ENCODE measurements at places on chromosomes 11 and 22.
A peak's percentile ranks its signal among the peaks of the same experiment; 100 is the strongest.

GRCh38 chr11:121328176-121328966 lies 35.8 kb downstream of the SC5D start:
- no peak for DNase-seq

DNA sequence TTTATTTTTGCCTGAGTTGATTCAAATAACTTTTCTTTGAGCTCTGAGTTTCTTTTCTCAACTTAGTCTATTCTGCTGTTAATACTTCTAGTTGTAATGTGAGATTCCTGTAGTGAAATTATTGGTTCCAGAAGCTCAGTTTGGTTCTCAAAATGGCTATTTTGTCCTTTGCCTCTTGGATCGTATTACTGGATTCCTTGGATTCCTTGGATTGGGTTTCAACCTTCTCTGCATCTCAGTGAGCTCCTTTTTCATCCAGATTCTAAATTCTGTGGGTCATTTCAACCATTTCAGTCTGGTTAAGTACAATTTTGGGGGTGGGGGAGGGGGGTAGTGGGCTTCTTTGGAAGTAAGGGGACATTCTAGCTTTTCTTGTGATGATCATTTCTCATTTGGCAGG lies 341.1 kb upstream of the CNTN5 start:
- DNase-seq = no peak

- DNase-seq = no peak
Observed at GRCh38 chr11:9922806-9923205, 258.9 kb downstream of the SWAP70 start.

DNA sequence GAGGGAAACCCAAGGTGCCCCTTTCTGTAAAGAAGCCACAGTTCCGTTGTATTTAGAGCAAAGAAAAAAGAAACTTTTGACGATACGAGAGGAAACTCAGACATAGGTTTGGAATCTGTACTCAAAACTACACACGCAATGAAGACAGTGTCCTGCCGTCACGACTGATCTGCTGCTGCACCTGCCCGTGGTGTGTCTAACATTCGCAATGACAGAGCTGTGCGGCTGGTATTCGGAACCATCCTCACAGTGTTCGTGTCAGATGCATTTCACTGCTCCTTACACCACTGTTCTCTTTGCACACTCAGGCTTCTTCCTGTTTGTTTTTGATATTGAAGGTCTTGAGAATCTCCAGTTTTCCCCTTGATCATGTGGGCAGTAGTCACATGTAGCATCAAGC lies 84.8 kb downstream of the RTL6 start:
- DNase-seq = no peak

DNA sequence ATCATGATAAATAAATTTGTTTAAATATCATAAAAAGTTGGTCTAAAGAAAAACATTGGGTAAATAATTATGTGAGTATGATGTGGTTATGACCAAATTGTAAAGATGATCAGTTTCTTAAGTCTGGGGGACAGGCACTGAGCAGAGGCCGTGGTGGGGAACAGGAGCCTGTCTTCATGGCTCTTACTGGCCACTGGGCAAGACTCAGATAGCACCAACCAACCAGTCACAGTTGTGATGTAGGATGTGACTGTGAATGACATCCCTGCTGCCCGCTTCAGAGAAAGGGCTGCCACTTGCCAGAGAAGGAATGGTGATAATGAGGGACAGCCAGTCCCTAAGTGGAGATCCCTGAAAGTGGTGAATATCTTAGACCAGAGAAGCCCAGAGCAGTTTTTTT lies 7.0 kb downstream of the PTPRJ start:
- DNase-seq = no peak

DNA sequence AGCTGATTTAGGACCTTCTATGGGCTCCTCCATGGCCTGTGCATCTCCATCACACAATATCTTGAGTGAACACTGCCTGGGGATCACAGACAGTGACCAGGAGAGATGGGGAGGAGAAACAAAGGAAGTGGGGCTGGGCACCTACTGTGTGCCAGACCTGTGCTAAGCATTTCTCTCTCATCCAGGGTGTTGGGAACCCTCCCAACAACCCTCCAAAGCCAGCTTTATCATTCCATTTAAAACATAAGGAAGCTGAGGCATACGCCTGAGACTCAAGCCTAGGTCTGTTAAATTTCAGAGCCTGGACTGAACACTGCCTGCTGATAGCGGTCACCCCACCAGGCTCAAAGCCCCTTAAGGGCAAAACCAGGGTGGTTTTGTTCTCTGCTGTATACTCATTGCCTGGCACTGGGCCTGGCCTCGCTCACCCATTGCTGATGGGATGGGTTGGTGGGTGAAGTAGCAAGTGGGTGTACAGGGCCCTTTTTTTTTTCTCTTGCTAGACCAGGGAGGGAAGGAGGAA lies 130.1 kb downstream of the MN1 start:
- no peak for DNase-seq

GRCh38 chr22:40641269-40641668 lies 4.8 kb upstream of the MRTFA start:
- no peak for DNase-seq

DNA sequence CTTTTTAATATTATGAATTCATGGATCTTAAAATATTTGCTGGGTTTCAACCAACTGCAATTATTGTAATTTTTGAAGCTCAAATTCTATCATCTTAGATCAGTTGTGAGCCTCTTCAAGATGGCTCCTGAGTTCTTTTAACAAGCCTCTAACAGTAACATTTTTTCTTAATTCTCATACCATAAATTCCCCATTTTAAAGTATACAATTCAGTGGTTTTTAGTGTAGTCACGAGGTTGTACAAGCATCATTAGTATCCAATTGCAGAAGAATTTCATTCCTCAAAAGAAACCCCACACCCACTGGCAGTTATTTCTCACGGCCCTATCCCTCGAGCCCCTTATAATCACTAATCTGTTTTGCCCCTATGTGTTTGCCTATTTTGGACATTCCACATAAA lies 270.8 kb downstream of the SBF2 start:
- DNase-seq = no peak

- peak; percentile 95 for DNase-seq
Observed at GRCh38 chr22:50190182-50190940, 4.6 kb downstream of the TRABD start.

DNA sequence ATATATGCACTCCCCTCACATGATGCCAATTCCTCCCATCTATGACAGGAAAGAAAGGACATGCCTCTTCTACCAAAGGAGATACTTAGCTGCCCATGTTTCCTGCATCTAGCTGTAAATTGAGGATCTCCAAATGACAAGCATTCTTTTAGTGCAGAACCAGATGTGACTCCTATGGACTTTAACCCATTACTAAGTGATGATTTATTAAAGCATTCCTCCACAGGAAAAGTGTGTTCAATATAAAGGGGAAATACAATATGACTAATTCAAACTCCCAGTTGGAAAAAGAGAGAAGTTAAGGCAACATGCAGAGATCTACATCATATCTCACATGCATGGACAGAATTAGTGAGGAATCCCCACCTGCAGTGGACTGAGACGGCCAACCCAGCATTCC lies 221.3 kb downstream of the FAM76B start:
- DNase-seq = no peak

DNA sequence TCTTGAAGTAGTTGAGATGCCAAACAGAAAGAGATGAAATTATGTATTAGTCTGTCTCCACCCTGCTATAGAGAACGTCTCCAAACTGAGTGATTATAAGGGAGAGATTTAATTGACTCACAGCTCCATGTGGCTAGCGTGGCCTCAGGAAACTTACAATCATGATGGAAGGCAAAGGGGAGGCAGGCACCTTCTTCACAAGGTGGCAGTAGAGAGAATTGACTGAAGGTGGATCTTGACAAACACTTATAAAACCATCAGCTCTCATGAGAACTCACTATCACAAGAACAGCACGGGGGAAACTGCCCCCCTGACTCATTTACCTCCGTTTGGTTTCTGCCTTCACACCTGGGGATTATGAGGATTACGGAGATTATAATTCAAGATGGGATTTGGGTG lies 794.0 kb downstream of the CNTN5 start:
- DNase-seq = no peak

DNA sequence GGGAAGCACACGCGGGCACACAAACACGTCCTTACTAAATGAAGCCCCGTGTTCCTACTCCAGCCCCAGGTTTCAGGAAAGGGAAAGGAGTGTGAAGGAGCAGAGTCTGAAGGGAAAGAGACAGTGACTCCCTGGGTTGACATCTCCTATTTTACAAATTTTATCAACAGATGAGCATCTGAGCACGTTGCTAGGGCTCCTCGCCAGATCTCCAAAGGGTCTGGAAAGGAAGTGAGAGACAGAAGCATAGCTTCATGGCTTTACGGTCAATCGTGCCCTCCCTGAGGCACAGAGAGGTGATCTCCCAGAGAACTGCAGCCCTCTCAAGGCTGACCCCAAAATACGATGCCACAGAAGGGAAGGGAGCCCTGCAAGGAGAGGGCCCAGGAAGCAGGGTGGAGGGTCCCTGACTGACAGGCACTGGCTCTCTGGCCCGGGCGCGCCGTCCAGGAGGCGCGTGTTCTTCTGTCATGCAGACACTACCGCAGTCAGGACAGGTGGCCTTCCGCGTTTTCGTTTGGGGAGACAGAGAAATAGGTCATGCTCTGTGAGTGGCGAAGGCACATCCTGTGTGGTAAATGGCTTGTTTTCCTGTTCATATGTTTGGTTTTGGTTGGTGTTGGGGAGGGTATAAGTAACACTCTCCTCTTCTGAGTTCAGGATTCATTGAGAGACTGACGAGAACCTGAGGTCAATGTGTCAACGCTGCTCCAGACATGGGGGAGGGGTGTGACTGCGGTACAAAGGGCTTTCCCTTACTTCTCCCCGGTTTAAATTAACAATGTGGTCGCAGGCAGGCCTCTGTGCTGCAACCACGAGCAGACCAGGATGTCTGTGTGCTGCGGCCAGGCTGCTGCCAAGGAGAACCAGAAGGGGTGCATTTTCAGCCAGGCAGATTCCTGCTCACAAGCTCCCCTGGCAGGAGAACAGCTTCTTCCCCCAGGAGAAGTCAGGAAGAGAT lies 813.3 kb downstream of the OPCML start:
- no peak for DNase-seq

DNA sequence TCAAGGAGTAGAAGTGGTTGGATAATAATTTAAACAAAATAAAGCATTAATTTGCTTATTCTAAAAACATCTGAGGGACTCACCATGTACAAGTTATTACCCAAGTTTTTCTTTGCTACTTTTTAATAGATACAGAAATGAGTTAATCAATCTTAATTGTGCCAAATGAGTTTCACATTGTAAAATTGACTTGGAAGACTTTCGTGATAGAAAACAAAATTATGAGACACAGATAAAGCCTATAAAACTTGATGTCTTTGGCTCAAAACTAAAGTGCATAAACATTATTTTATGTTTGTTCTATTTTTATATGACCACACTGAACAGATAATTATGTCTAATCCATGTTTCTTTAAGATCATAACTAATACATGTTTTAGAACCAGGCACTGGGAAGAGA lies 10.1 kb upstream of the CWF19L2 start:
- DNase-seq = no peak

- peak; percentile 85 for DNase-seq
Observed at GRCh38 chr11:2156416-2157182, 4.4 kb downstream of the INS start.

GRCh38 chr11:45385844-45386243 lies 99.7 kb upstream of the SYT13 start:
- DNase-seq = no peak

DNA sequence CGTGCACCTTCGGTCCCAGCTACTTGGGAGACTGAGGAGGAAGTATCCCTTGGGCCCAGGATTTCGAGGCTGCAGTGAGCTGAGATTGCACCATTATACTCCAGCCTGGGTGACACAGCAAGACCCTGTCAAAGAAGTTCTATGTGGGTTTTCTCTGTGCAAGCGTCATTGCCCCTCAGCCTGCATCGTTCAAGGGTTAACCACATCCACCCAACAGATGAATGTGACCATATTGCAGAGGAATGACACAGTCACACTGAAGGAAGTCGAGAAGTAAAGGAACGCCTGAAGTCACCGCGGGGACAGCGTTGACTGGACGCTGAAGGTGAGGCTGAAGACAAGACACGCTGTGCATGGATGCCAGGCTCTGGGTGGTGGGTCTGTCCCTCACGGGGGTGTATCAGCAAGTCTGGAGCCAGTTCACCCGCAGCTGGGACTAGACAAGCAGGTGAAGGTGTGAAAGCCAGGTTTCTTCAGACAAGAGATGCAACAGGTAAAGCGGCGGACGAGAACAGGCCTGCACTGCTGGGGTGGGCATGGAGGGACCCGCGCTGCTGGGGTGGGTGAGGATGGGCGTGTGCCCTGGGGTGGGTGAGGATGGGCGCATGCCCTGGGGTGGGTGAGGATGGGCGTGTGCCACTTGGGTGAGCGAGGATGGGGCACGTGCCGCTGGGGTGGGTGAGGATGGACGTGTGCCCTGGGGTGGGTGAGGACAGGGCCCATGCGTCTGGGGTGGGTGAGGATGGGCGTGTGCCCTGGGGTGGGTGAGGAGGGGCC lies 36.5 kb upstream of the TOLLIP start:
- peak; percentile 17 for DNase-seq

- DNase-seq = peak; percentile 24
Observed at GRCh38 chr11:58573451-58574104, 2.1 kb downstream of the LPXN start.

- DNase-seq = no peak
Observed at GRCh38 chr11:34976496-34977088, 60.2 kb downstream of the PDHX start.

DNA sequence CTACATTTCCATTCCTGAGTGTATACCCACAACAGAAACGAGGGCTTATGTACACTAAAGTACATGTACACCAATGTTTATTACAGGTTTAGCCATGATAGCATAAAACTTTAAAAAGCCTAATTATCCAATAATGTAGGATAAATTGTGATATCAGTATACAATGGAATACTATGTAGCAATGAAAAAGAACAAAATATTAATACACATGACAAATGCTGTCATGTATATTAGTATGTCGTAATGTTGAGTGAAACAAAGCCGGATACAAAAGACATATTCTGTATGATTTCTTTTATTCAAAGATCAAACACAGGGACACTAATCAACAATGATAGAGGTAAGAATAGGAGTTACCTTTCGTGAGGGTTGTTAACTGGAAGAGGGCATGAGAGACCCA lies 2.7 kb downstream of the SAA4 start:
- DNase-seq = no peak

DNA sequence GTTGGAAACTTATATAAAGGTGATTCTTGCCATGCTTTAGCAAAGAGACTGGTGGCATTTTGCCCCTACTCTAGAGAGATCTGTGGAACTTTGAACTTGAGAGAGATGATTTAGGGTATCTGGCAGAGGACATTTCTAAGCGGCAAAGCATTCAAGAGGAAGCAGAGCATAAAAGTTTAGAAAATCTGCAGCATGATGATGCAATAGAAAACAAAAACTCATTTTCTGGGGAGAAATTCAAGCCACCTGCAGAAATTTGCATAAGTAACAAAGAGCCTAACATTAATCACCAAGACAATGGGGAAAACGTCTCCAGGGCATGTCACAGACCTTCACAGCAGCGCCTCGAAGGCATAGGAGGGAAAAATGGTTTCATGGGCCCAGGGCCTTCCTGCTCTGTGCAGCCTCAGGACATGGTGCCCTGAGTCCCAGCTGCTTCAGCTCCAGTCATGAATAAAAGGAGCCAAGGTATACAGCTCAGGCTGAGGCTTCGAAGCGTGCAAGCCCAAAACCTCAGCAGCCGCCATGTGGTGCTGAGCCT lies 83.4 kb downstream of the MRTFA start:
- no peak for DNase-seq
